GM12878 (cell line): ENCODE measurements at places on chromosomes 5 and 9. TPM values are rescaled to one million over a fixed set of nuclear protein-coding genes. Genes with fewer than 3 reads are reported as not detected.

The LVRN gene
- not detected in 2 replicates for total RNA-seq

The CHD1 gene
- total RNA-seq, result 56.4 and 57.8 TPM in 2 replicates

The C9orf153 gene
- total RNA-seq, result 0.18 TPM in 1 of 2 replicates, not detected in the other

The SIT1 gene
- 83.3 and 84.9 TPM in 2 replicates for total RNA-seq

The SLC46A2 gene
- not detected in 2 replicates for total RNA-seq

The DMRTA1 gene
- not detected in 2 replicates for total RNA-seq

The SPATA31D4 gene
- total RNA-seq, result not detected in 2 replicates

The LTC4S gene
- total RNA-seq, result 2.0 and 3.6 TPM in 2 replicates

The EGFLAM gene
- total RNA-seq, result not detected in 2 replicates

The PTPRD gene
- total RNA-seq, result 0.05 TPM in 2 replicates

The PCDHGB4 gene
- total RNA-seq, result 0.08 TPM in 1 of 2 replicates, not detected in the other

The TRIM32 gene
- 21.4 and 23.8 TPM in 2 replicates for total RNA-seq

The DBH gene
- total RNA-seq, result not detected in 2 replicates

The FOXD4L6 gene
- not detected in 2 replicates for total RNA-seq

The PARP8 gene
- 34.5 and 37.0 TPM in 2 replicates for total RNA-seq

The OR13C3 gene
- not detected in 2 replicates for total RNA-seq

The COL23A1 gene
- total RNA-seq, result 0.08 TPM in 1 of 2 replicates, not detected in the other

The FUBP3 gene
- 36.4 and 37.4 TPM in 2 replicates for total RNA-seq

The ZDHHC11 gene
- total RNA-seq, result 0.61 and 1.4 TPM in 2 replicates

The FOXD4L3 gene
- 0.11 TPM in 1 of 2 replicates, not detected in the other for total RNA-seq

The ALDH1B1 gene
- total RNA-seq, result 32.8 and 36.8 TPM in 2 replicates

The NDOR1 gene
- total RNA-seq, result 28.2 and 32.9 TPM in 2 replicates

The TTLL11 gene
- total RNA-seq, result 2.9 and 3.1 TPM in 2 replicates

The IRX1 gene
- not detected in 2 replicates for total RNA-seq

The PCDHGB3 gene
- 0.19 and 0.23 TPM in 2 replicates for total RNA-seq

The CCL21 gene
- 0.24 and 0.26 TPM in 2 replicates for total RNA-seq

The LRSAM1 gene
- total RNA-seq, result 18.9 and 20.4 TPM in 2 replicates

The LRRC70 gene
- total RNA-seq, result 0.53 and 0.74 TPM in 2 replicates

The SH2D3C gene
- total RNA-seq, result 21.0 and 23.5 TPM in 2 replicates

The PHF24 gene
- total RNA-seq, result not detected in 2 replicates

The PCDHGA12 gene
- total RNA-seq, result 0.46 and 0.72 TPM in 2 replicates

The GMCL2 gene
- total RNA-seq, result not detected in 2 replicates

The PCDHGA6 gene
- total RNA-seq, result 0.28 and 0.32 TPM in 2 replicates
